NCI-H1048 (cell line): ENCODE measurements at places on chromosomes 1 and 21.

- DNase-seq, result no peak
Measured at GRCh38 chr21:29386803-29387202, 88.1 kb downstream of the BACH1 start.

GRCh38 chr1:22978299-22978698, 5.6 kb upstream of the LACTBL1 start:
- DNase-seq, result no peak

- DNase-seq, result no peak
Measured at GRCh38 chr1:17197696-17198095, 7.2 kb upstream of the PADI1 start.

GRCh38 chr1:17935230-17935629, 172.4 kb upstream of the IGSF21 start:
- no peak for DNase-seq

DNA sequence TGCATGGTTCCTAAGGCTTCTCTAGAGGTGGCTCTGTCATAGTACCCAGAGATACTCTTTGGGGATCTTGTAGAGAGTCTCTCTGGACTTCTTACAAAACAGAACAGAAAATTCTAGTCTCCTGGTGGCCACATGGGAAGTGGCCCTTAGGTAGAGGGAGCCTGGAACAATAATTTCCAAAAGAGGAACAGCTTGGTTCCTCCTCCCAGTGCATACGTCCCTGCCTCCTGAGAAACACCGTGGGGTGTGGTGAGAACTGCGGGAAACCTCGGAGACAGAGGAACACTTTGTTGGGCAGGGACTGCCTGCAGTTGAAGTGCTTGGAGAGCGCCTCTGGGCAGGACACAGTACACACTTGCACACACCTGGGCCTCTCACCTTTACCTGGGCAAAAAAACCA, 38.8 kb upstream of the EPHA8 start:
- no peak for DNase-seq

DNA sequence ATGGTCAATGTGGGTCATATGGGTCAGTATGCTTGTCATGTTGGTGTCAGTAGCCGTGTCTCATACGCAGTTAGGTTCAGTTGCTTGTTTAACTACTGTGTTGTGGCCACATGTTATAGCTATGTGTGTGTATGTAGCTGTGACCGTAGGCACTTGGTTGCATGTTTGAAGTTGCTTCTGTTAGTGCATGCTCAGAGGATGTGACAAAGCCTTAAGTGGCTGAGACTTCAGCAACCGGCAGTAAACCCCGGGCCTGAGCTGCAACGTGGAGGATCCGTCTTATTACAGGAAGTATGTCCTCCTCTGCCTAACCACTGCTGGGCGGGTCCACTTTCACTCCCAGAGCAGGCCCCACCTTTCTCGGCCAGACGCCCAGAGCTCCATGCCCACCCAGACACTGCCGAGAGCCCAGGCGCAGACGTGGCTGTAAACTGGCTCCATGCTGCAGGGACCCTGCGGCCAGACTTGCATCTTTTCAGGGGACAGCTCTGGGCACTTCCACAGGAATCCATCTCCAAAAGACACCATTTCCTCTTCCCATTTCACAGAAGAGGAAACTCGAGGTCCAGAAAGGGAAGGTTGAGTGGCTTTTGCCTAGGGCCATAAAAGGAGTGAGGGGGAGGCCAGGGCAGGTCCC, 2.2 kb downstream of the TCEA3 start:
- DNase-seq, result no peak

DNA sequence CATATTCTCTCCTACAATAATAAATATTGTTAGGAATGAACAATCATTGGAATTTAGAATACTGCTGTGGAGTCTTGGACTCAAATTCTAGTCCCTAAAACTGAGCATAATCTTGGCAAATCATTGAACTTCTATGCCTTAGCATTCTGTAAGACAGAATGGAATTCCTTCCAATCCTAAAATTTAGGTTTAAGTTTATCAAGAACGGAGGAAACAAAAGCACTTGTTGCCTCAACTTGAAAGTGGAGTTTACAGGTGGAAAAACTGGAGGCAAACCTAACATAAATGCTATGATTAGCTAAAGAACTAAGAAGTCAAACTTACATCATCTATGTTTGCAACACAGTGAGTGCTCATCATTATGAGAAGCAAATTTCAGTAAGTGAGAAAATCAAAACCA, 55.7 kb downstream of the BCL9 start:
- DNase-seq, result no peak

GRCh38 chr1:157407367-157407766, 144.9 kb downstream of the FCRL5 start:
- DNase-seq, result no peak

DNA sequence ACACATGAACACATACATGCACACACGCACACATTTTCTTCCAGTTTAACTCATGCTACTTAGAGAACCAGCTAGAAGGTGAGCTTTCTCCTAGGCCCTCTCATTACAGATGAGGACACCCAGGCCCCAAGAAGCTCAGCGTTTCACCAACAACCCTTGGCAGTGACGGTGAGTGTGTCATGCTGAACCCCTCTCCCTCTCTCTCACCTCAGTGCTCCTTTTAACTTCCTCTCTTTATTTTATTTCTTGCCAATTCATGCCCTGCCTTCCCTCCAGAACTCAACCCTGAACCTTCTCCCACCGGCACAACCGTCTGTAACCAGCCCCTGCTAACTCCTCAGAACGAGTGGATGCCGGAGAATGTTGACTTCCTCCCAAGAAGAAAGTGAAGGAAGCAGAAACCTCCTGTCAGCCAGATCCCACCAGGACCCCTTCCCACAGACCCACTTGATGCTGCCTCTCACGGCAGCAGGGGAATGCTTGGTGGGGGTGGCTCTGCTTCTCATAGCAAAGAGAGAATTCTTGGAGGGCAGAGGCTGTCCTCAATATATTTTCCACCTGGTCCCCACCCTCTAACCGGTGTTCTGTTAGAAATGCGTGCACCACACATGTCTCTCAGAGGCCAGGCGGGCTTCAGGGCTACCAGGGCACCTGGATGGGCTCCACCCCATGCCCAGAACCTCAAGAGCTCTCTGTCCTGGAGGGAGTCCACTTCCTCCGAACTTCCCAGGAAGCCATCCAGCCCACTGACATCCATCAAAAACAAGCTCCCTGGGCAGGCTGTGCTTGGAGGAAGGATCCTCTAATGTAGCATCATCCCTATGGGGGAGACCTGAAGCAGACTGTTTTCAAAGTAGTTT, 134.0 kb downstream of the TOMM20 start:
- no peak for DNase-seq

DNA sequence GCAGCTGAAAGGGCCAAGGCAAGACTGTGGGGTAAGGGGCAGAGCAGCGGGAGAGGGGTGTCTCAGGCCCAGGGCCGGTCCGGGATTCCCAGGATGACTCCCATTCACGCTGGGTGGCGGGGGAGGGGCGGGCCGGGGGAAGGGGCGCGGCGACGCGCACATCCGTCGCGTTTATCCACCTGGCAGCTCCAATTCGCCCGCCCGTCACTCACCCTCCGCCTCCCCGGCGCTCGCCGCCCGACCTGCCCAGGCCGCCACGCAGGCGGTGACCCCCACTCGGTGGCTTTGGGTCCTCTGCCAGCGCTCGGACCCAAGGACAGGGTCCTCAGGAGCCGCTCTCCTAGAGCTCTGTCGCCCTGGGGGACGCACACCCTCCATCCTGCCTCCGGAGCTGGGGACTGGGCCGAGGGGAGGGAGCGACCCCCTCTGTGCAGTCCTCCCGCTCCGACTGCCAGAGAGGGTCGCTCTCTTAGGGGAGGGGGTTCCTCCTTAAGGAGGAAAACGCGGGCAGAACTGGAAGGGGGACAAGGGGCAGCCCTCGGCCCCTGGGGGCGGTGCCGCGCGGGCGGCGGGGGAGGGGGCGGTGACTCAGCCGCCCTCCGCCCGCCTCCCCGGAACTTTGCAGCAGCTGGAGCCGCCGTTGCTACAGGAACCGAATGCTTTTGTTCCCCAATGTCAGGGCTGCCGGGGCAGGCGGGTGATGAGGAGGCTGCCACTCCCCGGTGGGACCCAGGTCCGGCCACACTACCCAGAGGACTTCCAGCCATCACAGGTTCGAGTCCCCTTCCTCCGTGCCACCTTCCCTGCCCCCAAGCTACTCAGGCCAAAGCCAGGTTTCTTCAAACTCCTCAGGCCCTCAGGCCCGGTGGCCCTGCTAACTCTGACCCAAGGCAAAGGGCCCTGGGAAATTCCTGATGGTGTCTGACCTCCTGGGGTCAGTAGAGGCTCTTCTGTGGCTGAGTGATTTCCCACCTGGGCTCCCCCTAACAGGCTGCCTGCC, 3.4 kb downstream of the ADGRB2 start:
- no peak for DNase-seq

GRCh38 chr1:94953107-94953506, 26.2 kb upstream of the CNN3 start:
- DNase-seq, result no peak

DNA sequence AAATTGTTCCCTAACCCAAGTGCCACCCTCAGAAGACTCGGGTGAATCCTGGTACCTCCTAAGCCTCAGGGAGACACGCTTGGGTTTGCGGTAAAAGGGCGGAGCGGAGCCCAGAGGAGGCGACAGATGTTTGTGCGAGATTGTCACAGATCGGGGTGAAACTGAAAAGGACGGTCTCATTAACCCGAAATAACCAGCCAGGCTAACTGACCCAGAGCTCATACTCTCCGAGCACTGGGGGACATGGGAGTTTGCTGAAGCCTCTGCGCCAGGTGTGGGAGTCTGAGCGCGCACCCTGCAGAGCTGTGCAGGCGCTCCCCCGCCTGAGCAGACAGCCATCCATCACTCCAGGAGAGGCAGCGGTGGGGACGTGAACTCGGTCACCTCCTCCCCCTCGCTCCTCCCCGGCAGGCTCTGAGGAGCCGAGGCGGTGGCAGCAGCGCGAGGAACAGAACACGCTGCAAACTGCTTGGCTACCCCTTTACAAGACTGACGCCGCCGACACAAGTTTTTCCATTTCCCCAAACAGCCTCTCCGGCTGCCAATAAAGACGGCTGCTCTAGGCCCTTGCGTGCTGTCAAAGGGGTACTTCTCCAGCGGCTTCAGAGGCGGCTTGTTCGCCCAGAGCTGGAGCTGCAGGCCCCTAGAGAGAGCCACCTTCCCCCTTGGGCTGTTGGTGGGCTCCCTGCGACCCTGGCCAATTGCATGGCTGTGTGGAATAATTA, 43.5 kb downstream of the RRAGC start:
- no peak for DNase-seq

DNA sequence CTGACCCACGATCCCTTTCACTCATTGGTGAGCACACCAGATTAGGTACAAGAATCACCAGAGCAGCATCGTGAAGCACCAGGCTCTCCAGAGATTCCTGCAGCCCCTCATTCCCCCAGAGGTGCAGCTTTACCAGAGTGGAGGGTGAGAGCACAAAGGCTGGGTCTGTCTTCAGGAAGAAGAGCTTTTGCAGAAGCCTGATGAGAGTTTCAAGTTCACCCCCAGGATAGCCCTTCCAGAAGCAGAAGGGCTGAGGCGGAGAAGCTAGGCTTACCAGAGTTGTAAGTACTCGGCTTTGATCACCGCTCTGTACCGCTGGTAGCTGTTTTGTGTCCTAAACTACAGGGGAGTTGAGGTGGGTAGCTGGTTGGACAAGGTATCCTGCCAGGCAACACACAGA, 3.1 kb downstream of the TSSK3 start:
- no peak for DNase-seq

DNA sequence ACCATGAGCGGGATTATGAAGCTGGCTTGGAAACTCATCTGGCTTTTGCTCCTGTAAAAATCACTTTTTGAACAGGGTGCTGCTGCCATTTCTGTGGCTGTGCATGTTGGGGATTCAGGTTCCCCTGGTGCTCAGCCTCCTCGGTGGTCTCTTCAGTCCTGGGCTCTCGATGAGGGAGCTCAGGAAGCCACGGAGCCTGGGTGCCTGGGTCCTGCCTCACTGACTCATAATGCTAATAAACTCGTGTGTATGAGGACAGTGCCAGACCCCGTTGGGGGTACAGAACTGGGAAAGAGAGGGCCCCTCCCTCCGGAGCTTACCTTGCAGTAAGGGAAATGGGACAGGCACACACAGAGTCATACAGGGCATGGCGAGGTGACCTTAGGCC, 5.8 kb downstream of the COQ8A start:
- no peak for DNase-seq

GRCh38 chr1:89692601-89693521, 59.9 kb downstream of the LRRC8C start:
- DNase-seq, result no peak

DNA sequence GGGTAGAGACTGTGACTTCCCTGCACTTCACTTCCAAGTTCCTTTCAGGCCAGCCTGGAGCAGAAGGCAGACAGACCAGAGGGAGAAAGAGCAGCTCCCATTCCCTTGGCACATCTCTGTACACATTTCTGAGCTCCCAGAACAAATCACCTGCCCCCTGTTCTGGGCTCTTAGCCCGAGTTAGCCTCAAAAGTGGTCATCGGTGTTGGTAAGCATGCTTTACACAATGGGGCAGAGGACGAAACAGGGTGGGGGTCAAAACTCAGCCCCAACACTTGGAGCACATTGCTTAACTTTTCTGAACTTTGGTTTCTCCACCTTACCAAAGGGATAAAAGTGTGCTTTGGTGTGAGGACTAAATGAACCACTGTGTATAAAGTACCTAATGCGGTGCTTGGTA, 98.7 kb downstream of the DAB1 start:
- no peak for DNase-seq

GRCh38 chr1:201906336-201906735, 17.6 kb downstream of the SHISA4 start:
- DNase-seq, result no peak
